ENCODE measurements at places on chromosomes 12 and 14.

- DNase-seq: no peak
Observed at GRCh38 chr12:27018037-27018436, 3.9 kb upstream of the TM7SF3 start.

DNA sequence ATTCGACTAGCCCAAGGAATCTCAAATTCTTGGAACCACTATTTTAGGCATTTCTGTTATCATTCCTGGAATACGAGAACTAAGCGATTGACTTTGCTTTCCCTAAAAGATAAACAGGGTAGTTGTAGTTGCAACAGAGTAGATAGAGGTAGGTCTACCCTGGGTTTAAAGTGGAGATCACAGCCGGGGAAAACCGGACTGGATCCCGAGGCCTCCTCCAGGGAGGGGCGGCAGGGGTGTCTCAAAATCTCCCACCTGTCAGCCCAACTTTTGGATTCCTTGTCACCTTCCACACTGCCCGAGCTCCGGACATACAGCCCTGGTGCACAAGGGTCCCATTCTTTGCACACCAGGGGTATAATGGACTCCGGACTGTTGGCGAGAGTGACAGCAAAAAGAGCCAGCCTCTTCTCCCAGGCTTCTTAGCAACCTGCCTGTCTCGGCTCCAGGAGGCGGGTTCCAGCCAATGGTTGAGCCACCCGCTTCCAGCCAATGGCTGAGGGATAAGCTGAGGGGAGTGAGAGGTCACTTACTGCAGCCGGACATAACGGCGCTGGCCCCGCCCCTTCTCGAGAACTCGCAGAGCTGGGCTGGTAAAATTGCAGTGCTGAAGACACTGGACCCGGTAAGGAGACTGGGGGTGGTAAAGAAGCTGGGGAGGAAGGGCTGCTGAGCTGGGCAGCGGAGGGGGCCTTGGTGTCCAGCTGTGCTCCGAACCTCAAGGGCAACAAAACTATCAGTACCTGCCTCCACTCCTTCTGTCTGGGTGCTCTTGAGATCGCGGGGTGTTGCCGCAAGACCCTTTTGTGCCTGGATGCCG, at the start of gene SUOX:
Gene SUOX (plus strand): TSS at position 562 of the 820 bp plus-strand sequence. CDS start 4,946 bp downstream, outside the sequence.
- DNase-seq: peak; percentile 92

- DNase-seq: no peak
Observed at GRCh38 chr12:111121840-111122239, 201.5 kb upstream of the MYL2 start.

DNA sequence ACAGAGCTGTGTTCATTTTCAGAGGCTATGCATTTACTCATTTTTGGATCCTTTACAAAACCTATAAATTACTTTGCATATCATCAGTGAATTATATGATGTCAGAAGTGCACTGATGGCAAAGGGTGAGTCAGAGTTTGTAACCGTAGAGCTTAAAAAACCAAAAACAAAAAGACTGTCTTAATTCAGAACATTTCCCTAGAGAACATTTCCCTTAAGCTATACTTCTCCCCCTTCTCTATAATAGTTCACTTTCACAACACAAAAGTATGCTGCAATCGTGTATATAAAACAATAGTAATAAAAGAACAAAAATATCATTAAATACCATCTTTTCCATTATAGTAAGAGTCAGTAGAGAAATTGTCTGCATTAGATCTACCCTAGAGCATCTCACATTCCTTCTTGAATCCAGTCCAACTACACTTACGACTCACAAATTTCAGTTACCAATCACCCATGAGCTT, 934.9 kb downstream of the LRFN5 start:
- peak; percentile 90 for DNase-seq

- DNase-seq: peak; percentile 31
Observed at GRCh38 chr12:16228067-16228466, 49.4 kb downstream of the SLC15A5 start.

GRCh38 chr12:50394469-50395029, 1.9 kb downstream of the FAM186A start:
- DNase-seq: no peak

DNA sequence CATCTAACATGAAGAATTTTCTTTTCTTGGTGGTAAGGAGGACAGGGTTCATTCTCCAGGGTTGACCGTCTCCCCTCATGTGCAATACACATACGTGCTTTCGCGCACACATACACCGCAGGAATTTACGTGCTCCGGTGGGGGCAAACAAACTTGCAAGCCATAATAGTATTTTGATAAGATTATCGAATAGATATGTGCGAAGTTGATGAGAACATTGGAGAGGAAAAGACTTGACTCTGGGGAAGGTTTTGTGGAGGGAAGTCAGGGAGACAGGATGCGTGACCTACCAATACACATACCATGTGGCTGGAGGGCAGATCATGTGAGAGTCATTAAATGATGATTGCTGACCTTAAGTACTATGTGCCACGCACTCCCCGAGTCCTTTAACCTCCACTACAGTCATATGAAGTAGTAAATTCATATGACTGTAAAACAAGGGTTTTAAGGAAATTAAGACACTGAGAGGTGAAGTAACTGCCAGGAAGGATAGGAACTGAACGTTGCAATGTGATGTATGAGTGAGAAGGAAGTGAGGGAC, 921 bp downstream of the RAD51B start:
- no peak for DNase-seq

- DNase-seq: no peak
Observed at GRCh38 chr12:27896419-27896990, 76.0 kb downstream of the PTHLH start.

GRCh38 chr12:96892104-96892503, 15.0 kb upstream of the NEDD1 start:
- DNase-seq: no peak

GRCh38 chr12:2959192-2959504, at the start of gene TEAD4:
TSS of gene TEAD4 (plus strand) at chr12:2959397.
- DNase-seq: no peak

GRCh38 chr14:105324080-105324778, 9.7 kb downstream of the PACS2 start:
- DNase-seq: no peak

- DNase-seq: no peak
Observed at GRCh38 chr14:90743826-90744225, 72.4 kb downstream of the TTC7B start.

- DNase-seq: no peak
Observed at GRCh38 chr12:25723336-25723735, 170.3 kb upstream of the LMNTD1 start.

DNA sequence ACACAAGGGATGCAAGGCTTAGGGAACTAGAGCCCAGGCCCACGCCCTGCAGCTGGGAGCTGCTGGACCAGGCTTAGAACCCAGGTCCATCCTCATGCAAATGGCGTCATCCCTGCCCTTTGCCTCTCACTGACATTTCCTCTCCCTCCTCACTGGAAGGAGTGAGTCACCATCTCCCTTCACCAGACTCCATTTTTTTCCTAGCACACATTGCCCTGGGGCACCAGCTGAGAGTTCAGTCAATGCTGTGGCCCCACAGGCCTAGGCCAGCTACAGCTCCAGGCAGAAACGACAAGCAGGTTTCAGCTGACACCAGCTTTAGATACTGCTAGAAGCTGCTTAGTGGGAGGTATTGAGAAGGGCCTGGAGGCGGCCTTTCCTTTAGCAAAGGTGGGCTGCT, 98.9 kb downstream of the RIMBP2 start:
- DNase-seq: no peak

- no peak for DNase-seq
Observed at GRCh38 chr12:116136340-116136739, 141.2 kb downstream of the MED13L start.

DNA sequence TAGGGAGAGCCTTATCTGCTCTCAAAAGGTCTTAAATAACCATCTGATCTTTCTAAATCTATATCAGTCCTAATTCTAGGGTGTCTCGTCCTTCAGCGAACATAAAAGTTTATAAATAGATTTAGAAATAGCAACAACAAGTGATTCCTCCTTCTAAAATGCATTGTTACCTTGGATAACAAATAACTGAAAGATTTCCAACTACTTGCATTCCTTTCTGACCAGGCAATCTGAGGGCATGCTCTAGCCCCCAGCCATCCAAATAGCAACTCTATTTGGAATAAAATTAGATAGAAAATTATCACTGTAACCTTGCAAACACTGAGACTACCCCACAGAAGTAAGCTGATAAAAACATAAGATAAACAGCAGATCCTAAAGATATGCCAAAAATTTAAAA, 21.8 kb upstream of the KRR1 start:
- DNase-seq: no peak

DNA sequence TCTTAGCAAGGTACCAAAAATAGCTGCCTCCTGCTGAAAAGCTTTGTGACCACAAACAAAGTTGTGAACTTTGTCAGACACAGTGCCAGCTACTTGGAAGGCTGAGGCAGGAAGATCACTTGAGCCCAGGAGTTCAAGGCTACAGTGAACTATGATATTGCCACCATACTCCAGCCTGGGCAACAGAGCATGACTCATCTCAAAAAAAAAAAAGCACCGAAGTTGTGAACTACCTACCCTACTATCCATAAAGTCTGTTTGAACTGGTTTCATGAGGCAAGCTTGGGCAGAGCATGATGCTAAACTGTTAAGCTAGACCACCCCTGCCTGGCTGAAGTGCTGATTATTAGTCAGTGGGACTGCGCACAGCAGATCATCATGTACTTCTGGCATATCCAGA, 75.5 kb downstream of the RAD52 start:
- no peak for DNase-seq

DNA sequence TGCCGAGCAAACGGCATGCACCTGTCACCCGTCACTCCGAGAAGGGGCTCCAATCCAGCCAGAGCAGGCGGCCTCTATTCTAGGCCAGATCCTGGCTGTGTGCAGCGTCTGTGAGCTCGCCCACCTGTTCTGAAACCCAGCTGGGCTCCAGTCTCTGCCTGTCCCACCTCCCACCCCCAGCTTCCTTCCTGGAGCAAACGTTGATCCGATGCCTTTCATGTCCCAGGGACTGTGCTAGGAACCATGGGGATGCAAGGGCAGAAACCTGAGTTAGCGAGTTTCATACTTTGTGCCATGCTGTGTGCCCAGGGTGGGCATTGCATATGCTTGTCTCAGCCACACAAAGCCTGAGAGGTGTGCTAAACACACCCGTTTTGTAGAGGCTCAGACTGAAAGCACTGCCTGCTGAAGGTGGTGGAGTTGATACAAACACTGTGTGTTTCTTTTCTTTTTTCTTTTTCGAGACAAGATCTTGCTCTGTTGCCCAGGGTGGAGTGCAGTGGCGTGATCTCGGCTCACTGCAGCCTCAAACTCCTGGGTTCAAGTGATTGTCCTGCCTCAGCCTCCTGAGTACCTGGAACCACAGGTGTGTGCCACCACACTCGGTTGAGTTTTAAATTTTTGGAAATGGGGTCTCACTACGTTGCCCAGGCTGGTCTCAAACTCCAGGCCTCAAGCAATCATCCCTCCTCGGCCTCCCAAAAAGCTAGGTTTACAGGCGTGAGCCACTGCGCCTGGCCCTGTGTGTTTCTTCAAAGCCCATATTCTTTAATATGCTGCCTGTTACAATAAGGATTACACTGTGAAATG, 84.1 kb upstream of the MED13L start:
- DNase-seq: peak; percentile 53

- DNase-seq: no peak
Observed at GRCh38 chr12:69345742-69346141, 2.4 kb upstream of the LYZ start.

GRCh38 chr14:89566644-89567415, 149.8 kb upstream of the FOXN3 start:
- no peak for DNase-seq

GRCh38 chr12:50174971-50175715, 8.0 kb upstream of the CERS5 start:
- no peak for DNase-seq

GRCh38 chr14:71764701-71765382, 167.4 kb upstream of the RGS6 start:
- no peak for DNase-seq

DNA sequence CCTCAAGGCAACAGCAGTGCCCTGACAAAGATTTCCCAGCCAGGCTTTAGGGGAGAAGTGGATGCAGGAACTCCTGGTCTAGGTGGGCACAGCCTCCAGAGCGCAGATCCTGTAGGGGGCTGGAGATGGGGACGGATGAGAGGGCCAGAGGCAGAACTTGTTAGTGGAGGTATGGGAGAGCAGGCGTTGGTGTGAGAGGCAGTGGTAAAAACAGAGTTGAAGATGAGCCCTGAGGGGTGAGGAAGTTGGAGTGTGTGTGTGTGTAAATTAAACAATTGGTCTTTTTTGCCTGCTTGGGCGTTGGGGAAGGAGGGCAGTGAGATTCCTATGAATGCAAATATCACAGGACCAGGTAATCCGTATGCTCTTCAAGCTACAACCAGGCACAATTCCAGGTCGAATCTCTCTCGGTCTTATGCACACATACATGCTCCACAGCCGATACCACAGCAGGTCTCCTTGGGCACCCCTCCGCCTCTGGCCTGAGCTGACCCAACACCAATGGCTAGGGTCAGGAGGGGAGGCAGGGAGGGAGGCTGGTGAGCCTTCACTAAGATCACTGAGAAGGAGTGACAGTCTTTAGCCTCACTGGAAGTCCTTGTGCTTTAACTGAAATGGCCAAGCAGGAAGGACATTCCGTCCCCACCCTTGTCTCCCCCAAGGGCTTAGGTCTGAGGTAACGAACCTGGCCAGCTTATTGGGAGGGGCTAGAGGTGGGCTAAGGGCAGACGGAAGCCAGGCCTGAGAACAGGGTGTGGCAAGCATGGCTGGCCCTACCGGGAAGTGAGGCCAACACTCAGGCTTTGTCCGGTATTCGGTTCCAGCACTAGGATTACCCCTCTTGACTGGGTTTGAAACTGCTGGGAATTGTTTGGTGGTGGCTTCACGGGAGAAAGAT, 1.5 kb upstream of the KRT7 start:
- DNase-seq: no peak
